ENCODE measurements at places on chromosomes 11 and 22.

DNA sequence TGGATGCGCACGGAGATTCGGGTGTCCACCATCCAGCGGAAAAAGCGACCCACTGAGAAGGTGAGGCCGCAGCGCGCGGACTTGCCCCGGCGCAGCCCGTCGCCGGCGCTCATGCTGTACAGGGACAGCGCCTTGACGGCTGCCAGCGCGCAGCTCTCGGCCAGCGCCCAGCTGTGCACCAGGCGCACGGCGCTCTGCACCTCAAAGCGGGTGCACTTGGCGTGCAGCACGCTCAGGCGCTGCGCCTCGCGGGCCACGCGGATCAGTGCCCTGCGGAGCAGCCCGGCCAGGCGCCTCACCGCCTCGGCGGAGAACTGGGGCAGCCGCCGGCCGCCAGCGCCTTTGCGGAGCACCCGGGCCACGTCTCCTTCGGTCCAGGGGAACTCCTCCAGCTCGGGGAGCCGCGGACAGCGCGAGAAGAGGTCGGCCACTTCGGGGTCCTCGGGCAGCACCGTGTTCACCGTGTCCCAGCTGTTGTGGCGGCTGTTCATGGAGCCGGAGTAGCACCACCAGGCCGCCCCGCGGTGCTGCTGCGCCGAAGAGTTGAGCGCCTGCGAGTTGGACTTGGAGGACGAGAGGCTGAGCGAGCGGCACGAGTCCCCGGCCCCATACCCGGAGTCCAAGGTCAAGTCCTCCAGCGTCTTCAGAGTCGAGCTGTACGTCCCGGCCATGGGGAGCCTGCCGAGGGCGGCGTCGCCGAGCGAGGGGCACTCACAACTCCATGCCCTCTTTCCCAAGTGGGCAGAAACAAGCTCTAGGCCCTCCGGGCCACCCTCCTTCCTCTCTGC lies 703 bp downstream of the ABTB2 start:
- peak; percentile 35 for DNase-seq

- no peak for DNase-seq
These were observed 776 bp downstream of the NLRX1 start for GRCh38 chr11:119169282-119169719.

GRCh38 chr22:32723643-32724042 lies 77.9 kb upstream of the TIMP3 start:
- no peak for DNase-seq

DNA sequence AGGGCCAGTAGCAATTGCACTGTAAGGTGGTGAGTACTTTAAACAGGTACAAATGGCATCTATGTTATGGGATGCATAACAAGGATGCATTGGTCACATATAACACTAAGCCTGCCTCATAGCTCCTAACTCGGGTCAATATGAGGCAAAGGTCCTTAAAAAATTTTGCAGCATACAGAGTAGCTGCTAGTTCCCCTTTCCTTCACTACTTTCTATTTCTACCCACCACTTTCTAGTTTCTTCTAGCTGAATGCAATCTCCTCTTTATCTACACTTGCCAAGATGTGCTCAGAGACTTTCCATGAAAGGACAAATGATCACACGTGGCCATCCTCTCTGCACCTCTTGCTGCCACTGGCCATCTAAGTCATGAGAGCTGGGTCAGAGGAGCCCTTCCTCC lies 9.8 kb downstream of the OR51F2 start:
- no peak for DNase-seq

- no peak for DNase-seq
These were observed 640 bp downstream of the PPP1CA start for GRCh38 chr11:67400942-67401494.

- no peak for DNase-seq
These were observed 13.9 kb upstream of the SCGB1A1 start for GRCh38 chr11:62404901-62405300.

DNA sequence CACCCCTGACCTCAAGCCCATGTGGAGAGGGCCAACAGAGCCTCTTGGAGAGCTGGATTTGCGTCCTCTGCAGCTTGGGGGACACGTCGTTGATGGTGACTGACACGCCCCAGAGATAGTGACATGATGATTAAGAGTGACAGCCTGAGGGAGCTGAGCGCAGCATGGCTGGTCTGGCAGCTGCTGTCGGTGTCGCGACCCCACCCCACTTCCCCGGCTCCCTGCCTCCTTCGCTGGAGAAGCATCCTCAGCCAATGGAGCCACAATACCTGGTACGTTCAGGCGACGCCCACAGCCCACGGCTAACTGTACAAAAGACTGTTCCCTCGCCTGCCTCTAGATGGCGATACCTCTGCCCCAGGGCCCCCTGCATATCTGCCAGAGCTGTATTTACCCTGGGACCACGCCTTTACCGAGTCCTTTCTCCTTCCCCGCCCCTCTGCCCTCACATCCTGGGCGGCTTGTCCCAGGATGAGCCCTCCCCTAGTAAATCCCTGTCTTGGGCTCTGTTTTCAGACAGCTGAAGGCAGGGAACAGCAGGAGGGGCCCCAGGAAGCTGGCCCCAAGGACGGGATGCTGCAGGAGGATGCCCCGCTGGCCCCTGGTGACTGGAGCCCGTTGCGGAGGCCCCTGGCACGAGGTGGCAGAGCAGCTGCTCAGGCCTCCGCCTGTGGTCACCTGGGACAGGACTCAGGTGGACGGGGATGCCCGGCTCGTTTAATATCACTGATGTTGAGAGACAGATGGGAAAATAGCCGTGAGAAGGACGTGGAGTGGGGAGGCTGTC lies 90.6 kb downstream of the RPS6KA4 start:
- peak; percentile 35 for DNase-seq

- no peak for DNase-seq
These were observed 133.8 kb downstream of the BRD1 start for GRCh38 chr22:49693848-49694247.

DNA sequence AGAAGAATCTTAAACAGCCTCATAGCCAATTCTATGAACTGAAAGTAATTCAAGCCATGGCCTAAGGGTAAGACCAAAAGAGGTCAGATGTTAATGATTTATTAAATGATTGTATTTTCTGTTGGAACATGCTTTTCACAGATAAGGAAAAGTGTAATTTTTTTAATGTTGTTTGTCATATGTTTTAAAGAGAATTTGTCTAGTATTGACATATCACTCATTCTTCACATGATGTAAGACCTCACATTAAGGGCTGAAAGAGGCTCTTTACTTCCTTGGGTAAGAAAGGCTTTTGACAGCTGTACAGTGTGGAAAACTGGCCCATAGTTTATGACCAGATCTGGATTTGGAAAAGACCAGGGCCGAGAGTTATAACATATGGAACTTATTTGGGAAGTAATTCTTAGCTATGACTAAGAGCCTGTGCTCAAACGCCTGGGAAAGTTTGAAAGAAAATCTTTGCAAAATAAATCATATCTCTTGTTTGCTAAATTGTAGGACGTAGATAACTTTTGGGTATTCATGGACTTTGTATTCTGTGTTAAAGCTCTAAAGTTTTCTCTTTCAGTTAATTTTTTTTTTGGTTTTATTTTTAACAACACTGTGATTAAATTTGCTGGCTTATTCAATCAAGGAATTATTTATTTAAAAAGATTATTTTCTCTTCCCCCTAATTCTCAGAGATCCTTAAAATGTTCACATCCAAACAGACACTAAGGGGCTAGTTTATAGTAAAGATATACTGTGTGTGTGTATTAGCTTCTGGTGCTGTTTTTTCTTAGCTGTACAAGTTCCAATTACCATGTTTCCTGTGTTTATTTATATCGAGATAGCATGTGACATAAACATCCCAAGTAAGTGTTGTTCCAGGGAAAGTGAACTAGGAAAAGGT lies 162.2 kb downstream of the ARHGAP42 start:
- no peak for DNase-seq

DNA sequence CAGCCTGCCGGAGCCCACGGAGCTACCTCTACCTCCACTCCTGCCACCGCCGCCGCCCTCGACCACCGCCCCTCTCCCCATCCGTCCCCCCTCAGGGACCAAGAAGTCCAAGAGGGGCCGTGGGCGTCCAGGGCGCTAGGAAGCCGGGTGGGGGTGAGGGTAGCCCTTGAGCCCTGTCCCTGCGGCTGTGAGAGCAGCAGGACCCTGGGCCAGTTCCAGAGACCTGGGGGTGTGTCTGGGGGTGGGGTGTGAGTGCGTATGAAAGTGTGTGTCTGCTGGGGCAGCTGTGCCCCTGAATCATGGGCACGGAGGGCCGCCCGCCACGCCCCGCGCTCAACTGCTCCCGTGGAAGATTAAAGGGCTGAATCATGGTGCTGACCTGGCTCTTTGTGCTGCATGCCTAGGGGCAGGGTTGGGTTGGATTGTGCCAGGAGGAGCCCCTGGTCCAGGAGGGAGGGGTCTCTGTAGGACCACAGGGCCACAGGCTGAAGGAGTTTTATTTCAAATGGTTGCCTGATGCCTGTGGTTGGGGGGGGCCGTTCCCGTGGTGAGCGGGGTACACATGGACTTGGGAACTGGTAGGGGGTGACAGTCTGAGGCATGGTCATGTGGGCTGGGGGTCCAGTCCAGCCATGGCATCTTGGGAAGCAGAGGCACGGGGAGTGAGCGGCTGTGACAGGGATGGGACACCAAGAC lies 2.3 kb downstream of the PTPRCAP start:
- no peak for DNase-seq

- DNase-seq = no peak
These were observed 2.1 kb downstream of the ADAMTS8 start for GRCh38 chr11:130426223-130426836.

GRCh38 chr11:73356979-73357860 lies 19.0 kb upstream of the RELT start:
- no peak for DNase-seq

DNA sequence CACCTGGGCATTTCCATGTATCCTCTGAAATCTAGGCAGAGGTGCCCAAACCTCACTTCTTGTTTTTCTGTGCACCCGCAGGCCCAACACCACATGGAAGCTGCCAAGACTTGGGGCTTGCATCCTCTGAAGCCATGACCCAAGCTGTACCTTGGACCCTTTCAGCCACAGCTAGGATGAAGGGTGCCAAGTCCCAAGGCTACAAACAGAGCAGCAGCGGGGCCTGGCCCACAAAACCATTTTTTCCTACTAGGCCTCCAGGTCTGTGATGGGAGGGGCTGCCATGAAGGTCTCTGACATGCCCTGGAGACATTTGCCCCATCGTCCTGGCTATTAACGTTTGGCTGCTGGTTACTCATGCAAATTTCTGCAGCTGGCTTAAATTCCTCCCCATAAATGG lies 20.4 kb upstream of the EIF4G2 start:
- DNase-seq = no peak

GRCh38 chr22:48856308-48856615 lies 971.4 kb downstream of the BRD1 start:
- no peak for DNase-seq

DNA sequence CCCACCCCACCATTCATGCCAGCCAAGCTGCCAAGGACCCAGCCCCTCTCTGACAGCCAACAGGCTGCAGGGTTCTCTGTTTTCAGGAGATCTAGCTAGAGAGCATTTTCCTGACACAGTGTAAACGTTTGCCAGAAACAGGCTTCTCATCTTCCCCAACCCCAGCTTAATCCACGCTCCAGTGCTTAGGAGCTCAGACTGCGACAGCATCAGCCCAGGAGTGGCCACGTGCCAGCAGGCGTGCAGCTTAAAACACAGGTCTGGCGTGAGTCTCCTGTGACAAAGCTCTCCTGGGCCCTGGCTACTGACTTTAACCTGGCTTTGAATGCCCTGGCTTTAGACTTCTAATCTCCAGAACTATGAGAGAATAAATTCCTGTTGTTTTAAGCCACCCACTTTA lies 66.6 kb downstream of the GALNT18 start:
- DNase-seq = no peak

GRCh38 chr11:133559382-133559781 lies 27.1 kb upstream of the OPCML start:
- no peak for DNase-seq

DNA sequence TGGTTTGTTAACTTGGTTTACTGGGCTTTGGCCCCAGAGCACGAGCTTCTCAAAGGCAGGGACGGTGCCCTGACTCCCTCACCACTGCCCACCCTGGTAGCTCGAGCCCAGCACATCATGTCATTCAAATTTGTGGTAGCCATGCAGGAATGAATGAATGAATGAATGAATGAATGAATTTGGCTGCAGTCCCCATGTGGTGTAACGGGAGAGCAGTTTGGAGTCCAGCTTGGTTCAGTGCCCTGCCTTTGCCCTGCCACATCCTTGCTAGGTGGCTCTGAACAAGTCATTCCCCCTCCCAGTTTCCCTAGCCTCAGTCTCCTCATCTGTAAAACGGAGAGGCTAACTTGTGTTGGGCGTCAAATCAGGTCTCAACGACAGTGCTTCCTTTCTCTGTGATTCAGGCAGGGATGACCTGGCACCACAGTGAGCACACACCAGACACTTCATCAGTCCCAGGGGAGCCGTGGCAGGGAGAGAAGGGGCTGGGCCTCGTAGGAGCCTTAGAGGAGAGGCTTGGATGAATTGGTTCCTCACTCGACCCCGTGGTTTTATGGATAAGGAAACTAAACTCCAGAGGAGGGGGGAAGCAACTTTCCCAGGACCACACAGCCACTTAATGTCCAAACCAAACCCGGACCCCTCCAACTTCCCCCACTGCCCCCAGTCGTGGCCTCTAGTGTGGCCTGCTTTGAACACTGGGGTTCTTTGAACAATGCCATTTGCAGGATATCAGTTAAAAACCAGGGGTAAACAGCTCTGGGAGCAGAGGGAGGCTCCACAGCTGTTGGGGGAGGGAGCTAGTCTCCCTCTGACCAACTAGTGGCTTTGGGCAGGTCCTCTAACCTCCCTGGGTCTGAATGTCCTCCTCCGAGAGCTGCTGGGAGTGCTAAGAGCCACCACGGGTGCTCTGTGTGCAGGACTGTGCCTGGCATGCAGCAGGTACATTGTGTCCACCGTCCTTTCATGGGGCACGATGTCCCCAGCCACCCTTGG lies 86.2 kb downstream of the CACNA1I start:
- no peak for DNase-seq

GRCh38 chr11:116901211-116901610 lies 63.8 kb upstream of the APOA1 start:
- DNase-seq = no peak

GRCh38 chr11:35477901-35478300 lies 47.5 kb downstream of the PAMR1 start:
- no peak for DNase-seq

- no peak for DNase-seq
These were observed 86.4 kb downstream of the GGTLC2 start for GRCh38 chr22:22730655-22731373.

- no peak for DNase-seq
These were observed 45.5 kb upstream of the CRYBB3 start for GRCh38 chr22:25153961-25154666.

Measured in T-helper 17 cell (primary cell).